ENCODE measurements at places on chromosomes 7 and 10.

GRCh38 chr7:107622429-107622828 is 38.2 kb upstream of the SLC26A4 start:
- DNase-seq, result no peak

- no peak for DNase-seq
Observed at GRCh38 chr10:86350897-86351296, 15.7 kb downstream of the GRID1 start.

DNA sequence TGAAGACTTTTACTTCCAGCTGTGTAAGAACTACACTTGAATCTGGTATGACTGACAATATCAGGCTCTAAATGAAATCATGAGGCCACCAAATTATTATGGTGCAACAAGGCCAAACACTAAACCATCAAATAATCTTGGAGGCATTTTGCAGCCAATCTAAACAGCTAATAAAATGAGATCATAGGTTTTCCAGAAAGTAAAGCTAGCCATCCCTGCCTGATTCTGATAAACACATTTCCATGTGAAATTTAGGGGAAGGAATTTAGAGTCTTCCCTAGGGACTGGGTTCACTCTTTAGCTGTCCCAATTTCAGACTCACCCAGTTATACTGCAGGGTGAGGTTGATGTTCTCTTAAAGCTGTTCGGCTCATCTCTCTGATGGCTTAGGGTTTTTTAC is 190.3 kb upstream of the TMEM196 start:
- DNase-seq, result no peak

GRCh38 chr7:149733131-149733923 is 40.1 kb downstream of the ZNF467 start:
- no peak for DNase-seq

DNA sequence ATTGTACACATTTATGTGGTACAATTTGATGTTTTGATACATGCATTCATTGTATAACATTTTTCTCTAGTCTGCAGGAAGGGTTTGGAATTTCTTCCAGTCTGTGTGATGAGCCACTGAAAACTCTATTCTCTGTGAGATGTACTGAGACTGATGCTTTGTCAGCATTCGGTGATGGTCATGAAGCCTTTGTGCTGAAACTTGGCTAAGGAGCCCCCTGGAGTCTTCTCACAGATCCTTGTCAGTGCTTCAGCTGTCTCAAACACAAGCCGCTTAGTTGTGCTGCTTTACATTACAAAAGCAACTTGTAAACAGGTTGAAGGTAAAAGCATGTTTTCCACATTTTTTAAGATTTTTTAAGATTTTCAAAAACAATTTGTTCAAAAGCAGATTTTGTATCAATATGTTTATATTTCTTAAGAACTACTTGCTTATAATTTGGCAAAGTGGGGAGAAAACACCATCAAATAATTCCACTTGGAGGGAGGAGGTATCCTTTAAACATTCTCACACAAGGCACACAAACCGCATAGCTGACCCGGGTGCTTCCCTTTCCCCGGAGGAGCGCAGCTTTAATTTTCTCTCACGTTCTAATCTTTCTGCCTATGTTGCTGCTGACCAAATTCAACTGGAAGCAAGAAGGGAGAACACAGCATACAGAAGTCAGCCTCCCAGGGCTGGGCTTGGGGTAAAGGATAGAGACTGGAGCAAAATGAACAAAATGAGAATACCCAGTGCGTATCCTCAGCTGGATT is 249.8 kb upstream of the VSTM2A start:
- DNase-seq, result no peak

DNA sequence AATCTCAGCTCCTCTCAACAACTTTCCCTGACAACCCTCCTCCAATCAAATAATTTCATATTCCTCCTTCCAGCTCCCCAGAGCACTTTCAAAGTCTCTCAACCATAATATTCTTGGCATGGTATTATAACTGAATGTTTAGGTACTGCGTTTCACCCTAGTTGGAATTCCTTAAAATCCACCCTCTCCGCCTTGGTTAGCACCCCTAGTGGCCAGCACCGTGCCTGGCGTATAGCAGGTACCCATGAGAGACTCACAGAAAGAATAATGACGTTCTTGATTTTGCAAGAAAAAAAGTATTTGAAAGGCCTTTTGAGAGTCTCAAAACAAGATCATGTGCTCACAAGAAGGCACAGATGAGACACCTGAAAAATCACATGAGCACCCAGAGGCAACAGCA is 50.9 kb downstream of the GLI3 start:
- DNase-seq, result no peak

DNA sequence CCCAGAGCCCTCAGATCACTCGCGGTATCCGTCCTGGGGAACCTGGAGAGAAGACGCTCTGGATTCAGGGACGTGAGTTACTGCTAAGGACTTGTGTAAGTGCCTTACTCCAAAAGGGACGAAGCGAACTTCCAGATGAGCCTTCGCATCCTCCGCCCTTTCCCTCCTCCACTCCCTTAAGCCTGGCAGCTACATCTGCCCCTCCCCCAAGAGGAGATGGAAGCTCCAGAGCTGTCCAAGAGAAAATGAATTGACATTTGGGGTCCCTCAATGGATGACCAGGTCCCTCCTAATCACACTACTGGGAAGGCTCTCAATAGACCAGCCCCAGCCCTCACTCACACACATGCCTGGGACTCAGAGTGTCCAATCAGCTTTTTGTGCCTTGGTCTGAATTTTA is 31.3 kb upstream of the GDF10 start:
- no peak for DNase-seq

DNA sequence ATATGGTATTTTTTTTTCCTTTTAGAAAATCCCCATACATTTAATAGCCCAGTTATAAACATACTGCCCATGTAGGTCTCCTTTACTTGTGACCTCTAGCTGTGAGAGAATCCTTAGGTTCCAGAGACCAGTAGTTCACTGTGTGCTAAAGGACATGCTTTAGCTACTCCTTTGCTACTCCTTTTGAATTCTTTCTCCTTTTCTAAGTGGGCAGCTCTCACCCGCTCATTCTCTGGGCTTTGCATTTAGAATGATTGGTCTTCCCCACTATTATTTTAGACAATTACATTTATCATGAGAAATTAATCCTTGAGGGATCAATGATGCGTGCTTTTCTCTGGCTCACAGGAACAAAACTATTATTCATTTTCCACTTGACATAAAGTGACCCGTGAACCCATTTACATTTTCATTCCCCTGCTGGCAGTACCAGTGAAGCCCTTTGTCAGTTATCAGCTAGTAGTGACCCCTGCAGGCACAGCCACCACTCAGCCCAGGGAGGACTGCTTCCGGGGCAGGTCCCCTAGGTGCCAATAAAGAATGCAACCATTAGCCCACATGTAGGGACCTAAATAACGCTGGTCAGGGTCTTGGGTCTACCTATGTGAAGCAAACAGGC is 844.3 kb downstream of the CNTNAP2 start:
- no peak for DNase-seq

DNA sequence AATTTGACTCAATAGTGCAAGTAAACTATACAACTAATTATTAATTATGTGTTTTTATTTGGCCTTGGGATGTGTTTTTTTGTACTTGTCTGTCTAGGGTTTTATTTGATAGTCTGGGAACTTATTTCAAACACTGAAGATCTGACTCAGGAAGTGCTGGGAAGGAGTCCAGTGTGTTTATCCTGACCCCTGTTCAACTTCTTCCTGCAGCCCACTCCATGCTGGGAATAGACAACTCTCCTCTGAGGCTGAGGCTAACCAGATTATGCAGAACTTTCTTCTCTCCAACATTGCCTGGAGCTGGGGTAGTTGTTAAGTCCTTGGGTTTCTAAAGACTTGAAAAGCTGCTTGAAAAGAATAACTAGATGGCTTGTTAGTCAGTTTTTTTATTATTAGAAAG is 6.9 kb downstream of the CISD1 start:
- DNase-seq, result no peak

GRCh38 chr7:13034693-13035092 is 347.3 kb downstream of the ARL4A start:
- no peak for DNase-seq

DNA sequence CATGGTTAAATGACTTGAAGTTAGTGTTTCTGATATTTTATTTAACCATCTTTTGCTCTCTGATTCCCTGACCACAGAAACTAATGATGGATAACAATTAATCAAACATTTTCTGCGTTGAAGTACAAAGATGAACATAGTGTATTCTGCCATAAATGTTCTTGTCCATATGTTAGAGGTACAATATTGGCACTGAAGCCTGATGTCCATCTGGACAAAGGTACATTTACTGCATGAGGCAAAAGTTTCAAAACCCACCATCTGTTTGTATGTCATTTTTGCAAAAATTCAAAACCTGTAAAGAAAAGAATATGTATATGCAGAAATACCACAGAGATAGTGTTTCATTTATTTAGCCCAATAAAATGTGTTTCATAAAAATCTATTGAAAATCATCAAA is 861.5 kb downstream of the ANKRD7 start:
- no peak for DNase-seq

GRCh38 chr10:124157271-124157681 is 63.9 kb upstream of the CHST15 start:
- no peak for DNase-seq

- peak; percentile 11 for DNase-seq
Observed at GRCh38 chr10:21020545-21020944, 123.4 kb upstream of the NEBL start.

GRCh38 chr7:12685550-12685949 is 1.9 kb upstream of the ARL4A start:
- DNase-seq, result peak; percentile 19

- DNase-seq, result no peak
Observed at GRCh38 chr10:131511391-131511790, 199.9 kb upstream of the TCERG1L start.

- no peak for DNase-seq
Observed at GRCh38 chr10:3978761-3979160, 193.8 kb upstream of the KLF6 start.

DNA sequence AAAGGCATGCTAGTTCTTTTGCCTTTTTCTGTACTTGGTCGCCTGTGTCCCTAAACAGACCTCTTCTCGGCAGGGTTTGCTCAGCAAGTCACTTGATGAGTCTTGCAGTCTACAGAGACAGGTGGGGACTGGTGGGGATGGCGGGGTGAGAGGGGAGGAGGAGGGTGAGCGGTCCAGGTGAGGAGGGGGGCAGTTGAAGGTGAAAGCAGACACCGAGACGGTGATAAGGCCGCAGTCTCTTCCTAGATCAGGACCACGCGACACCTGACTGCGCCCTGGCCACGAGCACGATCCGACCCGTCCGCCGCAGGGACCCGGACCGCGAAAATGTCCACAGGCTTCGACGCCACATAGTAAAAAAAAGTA is 566 bp downstream of the ASNS start:
- no peak for DNase-seq

- no peak for DNase-seq
Observed at GRCh38 chr10:122504610-122504950, 43.2 kb downstream of the HTRA1 start.

GRCh38 chr7:141442781-141443180 is 108.4 kb upstream of the AGK start:
- DNase-seq, result no peak

DNA sequence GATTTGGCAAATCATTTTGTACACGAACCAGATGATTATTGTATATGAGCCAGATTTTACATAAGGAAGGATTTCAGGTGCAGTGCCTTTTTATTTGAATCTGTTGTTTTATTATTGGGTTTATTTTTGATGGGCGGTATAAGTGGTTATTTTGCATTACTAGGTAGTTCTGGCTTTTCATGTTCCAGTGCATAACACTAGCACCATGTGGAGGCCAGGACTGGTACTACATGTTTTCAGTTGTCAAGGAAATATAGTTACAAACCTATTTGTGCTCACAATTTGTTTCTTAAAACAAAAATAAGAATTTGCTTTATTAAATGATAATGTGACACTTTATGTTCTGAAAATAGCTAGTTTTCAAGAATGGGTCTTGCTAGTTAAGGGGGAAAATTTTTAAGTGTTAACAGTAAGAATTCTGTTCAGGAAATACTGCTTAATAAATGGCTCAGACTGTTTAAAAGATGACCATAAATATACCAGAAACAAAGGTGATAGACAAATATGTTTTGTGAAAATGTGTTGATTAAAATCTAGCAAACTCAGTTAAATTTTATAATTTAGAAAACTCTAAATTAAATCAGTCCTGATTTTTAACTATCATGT is 7.1 kb upstream of the SEMA3E start:
- DNase-seq, result no peak
